ENCODE measurements at places on chromosomes 3 and 15.

GRCh38 chr3:174356596-174356995 is 502.5 kb upstream of the NAALADL2 start:
- no peak for DNase-seq

DNA sequence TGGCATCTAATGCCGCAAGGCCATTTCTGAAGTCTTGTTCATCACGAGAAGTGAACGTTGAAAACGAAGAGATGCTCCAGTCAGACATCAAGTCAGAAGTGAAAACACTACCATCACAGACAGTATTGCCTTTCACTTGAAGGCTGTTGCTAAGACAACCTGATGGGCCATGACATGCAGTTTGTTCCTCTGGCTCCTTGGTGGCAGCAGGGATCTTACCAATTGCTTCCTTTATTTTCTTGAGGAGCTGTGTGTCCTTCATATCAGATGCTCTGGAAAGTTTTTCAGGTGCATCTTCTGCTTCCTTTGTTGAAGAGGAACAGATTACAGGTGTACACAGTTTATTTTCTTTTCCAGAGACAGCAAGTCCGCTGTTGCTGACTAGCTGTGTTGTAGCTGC is 30.7 kb upstream of the MYLK start:
- no peak for DNase-seq

GRCh38 chr15:55992769-55993110 is 672 bp downstream of the NEDD4 start:
- no peak for DNase-seq

GRCh38 chr15:90058308-90058707 is 44.0 kb downstream of the IDH2 start:
- no peak for DNase-seq

DNA sequence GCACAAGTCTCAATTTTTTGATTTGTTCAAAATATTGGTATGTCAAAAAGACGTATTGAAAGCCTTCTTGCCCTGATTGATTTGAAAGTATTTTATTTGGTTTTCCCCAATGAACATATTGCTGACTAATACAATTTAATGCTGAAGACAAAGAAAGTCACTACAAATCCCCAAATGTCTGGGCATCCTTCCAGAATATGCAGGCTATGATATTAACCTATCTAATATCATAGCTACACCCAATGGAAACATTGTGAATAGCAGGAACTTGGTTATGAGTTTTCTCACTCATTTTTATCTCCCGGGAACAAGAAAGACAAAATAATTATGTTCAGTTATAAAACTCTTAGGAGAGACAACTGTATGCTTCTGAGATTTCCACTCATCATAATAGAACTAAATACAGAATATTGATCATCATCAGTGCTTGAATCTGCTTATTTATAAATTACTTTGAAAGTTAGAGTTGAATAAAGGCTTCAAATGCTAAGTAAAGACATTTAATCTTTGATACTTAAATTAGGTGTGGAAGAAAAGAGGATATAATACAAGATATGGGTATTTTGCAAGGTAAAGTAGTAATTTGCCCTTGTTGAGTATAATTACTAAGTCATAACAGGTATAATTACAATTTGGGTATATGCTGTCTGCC is 483.9 kb downstream of the RBMS3 start:
- DNase-seq: peak; percentile 42

- no peak for DNase-seq
Observed at GRCh38 chr15:93073465-93073952, 15.5 kb downstream of the RGMA start.

DNA sequence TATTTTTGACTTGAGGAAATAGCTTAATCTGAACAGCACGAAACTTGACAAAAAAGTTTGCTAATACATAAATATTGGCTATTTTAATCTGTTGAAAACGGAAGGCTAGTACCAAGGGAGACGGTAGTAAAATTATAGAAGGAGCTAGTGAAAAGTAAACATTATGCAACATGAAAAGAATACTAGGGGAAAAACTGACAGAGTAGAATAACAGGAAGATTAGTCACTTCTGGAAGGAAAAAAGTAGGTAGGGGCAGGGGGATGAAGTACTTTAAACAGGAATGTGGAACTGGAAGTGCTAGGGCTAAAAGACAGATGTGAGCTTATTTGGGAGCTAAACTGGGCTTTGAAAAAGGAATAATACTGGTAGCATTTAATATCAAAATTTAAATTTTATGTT is 60.1 kb downstream of the MBNL1 start:
- peak; percentile 55 for DNase-seq

Data from ACHN (cell line).